Urinary bladder (tissue), 4 donors: ENCODE measurements at places on chromosomes 3 and 15.

DNA sequence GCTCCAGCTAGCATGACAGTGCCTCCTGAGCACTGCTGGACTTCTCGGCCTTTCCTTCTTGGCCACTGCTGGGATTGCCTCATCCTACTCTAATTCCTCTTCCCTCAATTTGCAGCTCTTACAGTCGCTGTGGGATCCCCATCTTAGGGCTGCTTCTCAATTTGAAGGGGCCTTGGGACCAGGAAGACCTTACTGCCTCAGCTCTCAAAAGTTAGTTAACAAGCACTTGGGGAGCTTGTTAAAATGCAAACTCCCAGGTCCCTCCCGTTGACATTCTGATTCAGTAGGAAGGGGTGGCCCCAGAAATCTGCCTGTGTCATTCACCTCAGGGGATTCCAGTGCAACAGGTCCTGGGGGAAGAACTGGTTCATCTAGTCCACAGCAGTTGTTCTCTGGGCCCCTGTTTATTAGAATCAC, 14.8 kb downstream of the BDH1 start:
- peak; percentile 55 for DNase-seq

GRCh38 chr3:71432044-71432975, 151.2 kb downstream of the FOXP1 start:
- no peak for DNase-seq

DNA sequence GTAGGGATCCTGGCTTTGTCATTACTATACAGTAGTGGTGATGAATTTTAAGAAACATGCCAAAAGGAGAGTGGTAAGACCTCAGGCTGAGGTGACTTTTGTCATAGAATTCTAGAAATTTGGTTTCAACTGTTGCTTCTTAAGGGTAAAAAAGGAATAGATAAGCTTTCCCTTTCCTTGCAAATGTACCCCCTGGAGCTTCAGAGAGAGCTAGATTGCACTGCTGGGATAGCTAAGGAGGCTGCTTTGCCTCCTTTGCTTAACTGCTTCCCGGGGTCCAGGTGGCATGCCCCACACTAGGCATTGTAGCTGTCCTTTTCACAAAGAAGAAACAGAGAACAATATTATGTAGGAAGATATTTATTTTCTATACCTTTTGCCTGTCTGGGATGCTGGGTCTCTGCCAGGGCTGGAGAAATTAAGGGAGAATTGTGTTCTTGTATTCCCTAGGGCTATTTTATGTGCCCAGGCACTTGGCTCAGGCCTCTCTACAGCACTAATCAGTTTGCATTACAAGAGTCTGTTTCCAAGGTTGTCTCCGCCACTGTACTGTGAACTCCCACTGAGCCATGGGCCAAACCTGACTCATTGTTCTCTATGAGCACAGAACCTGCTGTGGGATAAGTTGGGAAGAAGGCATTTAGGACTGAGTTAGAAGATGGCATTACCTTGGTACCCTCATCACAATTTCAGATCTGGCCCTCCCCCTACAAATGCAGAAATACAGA, 460.0 kb downstream of the PDCD6IP start:
- no peak for DNase-seq

- no peak for DNase-seq
Observed at GRCh38 chr15:101052031-101052620, 133.0 kb downstream of the LRRK1 start.

DNA sequence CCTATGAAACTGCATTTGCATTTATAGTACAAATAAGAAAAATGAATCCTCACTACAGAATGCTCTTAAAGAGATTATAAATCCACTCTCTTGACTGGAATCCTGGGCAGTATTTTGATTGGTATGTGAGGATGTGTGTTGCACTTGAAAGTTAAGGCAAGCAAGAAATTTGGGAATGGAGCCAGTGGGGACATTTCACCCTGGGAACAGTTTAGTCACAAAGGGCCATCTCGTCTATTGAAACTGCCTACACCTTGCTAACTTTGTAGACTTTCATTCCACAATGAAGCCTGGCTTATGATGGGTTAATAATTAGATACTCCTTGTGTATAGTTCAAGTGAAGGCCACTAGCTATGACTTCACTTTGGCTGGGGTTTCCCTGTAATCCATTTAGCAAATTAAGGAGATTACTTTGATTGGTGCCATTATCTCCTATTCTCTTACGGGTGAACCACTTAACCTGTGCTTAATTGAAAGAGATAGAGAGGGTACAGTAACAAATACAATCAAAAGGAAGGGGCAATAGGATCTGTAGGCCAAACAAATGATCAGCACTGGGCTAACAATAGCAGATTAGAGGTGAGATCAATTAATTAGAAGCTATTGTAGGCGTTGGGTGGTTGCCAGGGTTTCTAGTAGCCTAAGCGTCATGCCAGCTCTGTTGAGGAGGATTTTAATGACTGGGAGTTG, 146.9 kb upstream of the RARB start:
- DNase-seq, result no peak
